ENCODE measurements at places on chromosomes 7 and 10.

- no peak for DNase-seq
These were observed 32.0 kb downstream of the TMEM248 start for GRCh38 chr7:66953044-66953427.

DNA sequence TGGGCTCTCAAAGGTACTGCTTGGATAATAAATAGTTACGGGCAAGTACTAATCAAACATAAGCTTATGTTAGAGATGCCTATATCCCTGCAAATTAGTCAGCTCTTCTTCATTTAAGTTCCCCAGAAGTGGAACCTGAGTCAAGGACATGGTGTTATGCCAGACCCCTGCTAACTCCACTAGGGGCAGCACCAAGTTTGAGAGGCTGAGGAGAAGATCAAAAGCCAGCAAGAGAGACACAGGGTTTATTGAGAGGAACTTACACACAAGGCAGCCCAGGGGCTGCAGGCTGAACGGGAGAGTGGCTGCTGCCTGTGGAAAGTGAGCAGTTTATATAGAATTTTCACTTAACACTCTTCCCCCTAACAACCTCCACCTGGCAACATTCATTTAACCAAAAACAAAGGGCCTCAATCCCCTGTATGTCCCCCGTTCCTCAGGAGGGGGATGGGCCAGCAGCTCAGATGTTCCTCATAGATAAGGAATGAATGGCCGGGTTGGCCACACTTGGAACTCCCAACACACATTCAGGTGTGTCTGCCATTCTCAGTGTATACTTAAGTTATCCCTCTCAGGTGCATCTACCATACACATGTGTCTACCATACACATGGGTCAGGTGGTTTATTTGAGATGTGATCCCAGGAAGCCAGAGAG is 62.6 kb upstream of the GHITM start:
- DNase-seq: no peak

- no peak for DNase-seq
These were observed 3.8 kb downstream of the ZNF365 start for GRCh38 chr10:62377966-62378365.

- no peak for DNase-seq
These were observed 54.3 kb upstream of the ECHDC3 start for GRCh38 chr10:11687779-11688447.

GRCh38 chr7:48250441-48250951 is 79.2 kb downstream of the ABCA13 start:
- DNase-seq: no peak

DNA sequence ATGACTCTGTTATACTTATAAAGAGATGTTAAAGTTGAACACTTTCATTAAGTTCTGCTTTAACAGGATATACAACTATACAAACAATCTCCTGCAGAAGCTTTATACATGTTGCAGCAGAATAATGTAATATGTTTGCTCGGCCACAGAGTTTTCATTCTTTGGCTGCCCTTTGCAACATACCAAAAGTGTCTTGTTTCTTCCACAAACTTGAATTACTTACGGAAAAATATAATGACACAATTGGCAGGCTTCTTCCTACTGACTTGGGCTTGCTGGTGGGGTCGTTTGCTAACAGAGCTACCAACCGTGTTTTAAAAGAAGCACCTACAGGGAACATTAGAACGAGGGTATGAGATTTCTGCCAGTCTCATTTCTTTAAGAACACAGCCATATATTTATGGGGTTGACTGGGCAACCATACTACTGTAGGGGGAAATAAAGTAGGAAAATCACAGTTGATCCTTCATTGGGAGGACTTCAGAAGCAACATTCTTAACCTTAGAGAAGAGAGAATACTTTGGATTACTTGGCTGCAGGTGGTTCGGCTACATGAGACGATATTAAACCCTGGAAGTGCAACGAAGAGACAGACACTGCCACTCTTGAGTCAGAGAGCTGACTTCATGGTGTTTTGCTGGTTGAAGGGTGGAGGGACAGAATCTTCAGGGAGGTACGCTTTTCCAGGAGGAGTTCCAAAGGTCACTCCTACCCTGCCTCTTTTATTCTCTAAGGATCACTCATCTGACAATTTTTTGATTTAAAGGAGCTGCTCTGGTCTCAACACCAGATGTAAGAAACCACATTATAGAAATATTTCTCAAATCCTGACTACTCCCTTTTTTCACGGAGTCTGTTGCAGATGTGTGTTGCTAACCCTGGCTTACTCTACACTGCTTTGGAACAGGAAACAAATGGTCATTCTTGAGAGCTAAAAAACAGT is 123.9 kb downstream of the SEMA3C start:
- DNase-seq: no peak

Measured in stimulated activated CD4-positive, alpha-beta T cell treated with anti-CD3 and anti-CD28 coated beads, Interleukin-1b, Interleukin-23, amount 100 ng/mL, for 1 hour (primary cell).